Renal cortical epithelial cell (primary cell): ENCODE measurements at places on chromosomes 1 and 21. TPM values are rescaled to one million over a fixed set of nuclear protein-coding genes. Genes with fewer than 3 reads are reported as not detected.

DNA sequence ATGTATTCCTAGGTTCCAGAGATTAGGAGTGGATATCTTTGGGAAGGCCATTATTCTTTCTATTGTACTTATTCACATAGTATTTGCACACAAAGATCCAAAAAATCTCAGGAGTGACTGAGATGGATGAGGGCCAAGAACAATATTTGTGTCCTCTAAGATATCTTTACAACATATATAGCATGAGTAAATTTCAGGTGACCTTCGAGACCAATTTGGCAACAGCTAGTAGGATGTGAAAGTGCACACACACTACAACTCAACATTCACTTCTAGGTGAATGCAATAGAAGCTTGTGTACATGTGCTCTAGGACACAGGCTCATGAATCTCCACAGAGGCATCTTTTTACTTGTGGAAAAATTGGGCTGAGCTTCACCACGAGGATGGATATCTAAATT lies 224.0 kb downstream of the C1orf94 start:
- DNase-seq = no peak

DNA sequence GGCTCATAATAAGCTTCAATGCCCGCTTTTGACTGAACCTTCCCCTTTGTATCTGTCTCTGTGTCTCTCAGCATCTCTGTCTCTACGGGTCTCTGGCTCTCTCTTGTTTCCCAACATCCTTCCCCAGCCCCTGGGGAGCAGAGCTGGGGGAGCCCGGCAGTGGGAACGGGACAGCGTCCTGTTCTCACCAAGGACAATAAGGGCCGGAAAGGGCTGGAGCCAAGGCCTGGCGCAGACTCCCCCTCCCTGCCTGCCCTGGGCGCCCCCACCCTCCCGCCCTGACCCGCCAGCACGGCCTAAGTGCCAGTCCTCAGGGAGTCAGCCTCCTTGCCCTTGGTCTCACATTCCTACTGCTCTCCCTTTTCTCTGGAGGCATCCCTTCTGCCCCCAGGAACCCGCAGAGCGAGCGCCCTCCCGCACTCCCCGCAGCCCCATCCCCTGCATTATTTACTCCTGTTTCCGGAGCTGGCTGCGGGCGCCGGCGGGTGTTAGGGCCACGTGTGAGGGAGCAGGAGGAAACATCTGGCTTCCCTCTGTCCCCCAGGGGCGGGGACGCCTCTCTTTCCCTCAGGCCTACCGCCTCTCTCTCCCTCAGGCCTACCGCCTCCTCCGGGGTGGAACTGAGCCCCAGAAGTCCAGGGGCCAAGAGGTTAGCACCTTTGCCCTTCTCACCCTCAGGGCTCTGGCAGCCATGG lies 6.5 kb downstream of the KRTCAP2 start:
- no peak for DNase-seq

- no peak for DNase-seq
These were observed 989 bp downstream of the ACTA1 start for GRCh38 chr1:229432905-229433304.

DNA sequence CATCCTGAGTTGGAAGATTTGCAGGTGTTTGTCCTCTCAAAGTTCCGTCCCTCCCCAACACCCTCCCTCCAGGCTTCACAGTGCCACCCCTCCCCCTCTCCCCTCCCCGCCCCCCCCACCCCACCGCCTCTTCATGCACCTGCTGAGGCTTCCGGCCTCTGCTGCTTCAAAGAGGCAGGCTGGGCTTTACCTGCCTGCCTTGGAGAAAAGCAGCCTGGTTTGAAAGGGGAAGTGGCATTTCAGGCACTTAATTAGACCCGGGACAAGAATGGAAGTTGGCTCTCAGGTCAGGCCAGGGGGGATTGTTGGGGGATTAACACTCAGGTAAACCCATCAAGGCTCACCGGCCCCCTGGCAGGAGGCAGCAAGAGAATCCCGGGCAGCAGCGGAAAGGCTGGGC lies 21.1 kb downstream of the PAX7 start:
- DNase-seq = no peak

- no peak for DNase-seq
These were observed 41.7 kb downstream of the UTP25 start for GRCh38 chr1:209869291-209870149.

DNA sequence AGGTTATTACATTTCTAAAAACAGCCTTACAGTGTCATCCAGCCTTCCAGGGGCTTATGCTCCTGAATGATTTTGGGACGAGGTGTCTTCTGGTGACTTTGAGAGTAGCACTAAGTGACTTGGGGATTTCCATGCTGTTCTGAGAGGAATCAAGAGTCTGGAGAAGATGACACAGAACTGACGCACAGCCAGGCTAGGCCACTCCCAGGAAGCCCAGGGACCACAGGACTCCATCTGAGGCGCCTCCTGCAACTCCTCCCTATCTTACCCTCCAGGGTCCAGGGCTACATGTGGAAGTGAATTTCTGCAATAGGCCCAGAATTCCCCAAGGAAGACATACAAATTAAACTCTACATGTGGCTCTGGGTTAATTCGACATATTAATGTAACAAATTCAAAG lies 92.5 kb downstream of the SLC25A24 start:
- DNase-seq = peak; percentile 43

DNA sequence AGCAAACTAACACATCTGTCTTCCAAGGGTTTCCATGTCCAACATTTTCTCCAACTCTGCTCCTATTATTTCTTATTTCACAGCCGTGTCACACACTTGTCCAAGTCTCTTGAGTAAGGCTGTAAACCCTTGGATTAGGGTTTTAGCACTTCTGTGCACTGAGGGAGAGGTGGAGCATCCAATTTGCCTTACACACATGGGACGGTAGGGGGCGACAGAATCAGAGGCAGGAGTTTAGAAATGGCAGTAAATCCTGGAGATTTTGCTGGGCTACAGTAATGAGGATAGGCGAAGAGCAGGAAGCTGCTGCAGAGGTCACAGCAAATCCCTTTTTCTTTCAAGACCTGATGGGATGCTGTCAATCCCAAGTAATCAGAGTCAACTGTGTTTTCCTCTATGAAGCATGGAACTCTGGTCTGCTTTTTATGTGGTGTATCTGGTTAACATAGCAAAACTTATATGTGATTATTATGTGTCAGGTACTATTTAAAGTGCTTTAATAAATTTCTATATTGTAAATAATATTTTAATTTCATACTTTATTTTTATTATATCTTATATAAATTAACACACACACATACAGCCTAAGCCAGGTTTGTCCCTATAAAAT lies 15.4 kb upstream of the LCE5A start:
- DNase-seq = no peak

DNA sequence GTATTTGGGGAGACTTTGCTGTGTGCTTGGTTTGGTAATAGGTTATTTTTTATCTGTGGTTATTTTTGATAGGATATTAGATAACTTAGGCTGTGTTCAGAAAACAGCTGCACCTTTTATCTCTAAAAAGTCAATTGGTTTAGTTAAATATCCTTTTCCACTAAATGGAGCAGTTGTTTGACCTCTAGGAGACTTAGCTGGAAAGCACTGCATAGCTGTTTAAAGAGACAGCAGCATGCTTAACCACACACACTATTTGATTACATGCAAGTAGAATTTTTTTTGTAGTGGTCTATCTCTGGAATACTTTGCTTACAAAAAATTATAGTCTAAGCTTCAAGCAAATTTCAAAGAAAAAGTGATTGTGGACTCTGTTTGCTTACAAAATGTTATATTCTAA lies 6.5 kb upstream of the PALMD start:
- no peak for DNase-seq

- peak; percentile 31 for DNase-seq
These were observed 255.7 kb downstream of the OMA1 start for GRCh38 chr1:58290685-58291372.

- DNase-seq = no peak
These were observed 77.1 kb upstream of the KCTD3 start for GRCh38 chr1:215489771-215490565.

DNA sequence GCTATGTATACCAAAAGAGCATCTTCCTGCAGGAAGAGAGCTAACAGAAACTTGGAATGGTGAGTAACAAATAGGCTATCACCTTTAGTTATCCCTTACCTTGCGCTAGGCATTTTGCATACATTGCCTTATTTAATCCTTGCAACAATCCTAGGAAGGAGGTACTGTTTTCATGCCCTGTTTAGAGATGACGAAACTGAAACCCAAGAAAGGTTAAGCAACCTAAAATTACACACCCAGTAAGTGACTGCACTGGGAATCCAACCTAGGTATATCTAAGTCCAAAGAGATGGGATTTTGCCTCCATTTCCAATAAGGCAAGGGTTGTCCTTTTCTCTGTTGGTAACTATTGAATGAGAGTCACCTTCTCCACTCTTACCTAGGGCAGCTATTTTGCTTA lies 144.5 kb downstream of the TM2D1 start:
- no peak for DNase-seq

- DNase-seq = no peak
These were observed 3.7 kb downstream of the TMCO2 start for GRCh38 chr1:40251456-40251855.

- peak; percentile 45 for DNase-seq
These were observed 134.6 kb upstream of the ARHGEF16 start for GRCh38 chr1:3319874-3320245.

- DNase-seq = no peak
These were observed 30.6 kb downstream of the RGS2 start for GRCh38 chr1:192839162-192840066.

GRCh38 chr1:40478276-40478675 lies 1.2 kb downstream of the ZFP69 start:
- no peak for DNase-seq

- peak; percentile 48 for DNase-seq
These were observed 241.8 kb upstream of the IRF2BP2 start for GRCh38 chr1:234851450-234852438.

DNA sequence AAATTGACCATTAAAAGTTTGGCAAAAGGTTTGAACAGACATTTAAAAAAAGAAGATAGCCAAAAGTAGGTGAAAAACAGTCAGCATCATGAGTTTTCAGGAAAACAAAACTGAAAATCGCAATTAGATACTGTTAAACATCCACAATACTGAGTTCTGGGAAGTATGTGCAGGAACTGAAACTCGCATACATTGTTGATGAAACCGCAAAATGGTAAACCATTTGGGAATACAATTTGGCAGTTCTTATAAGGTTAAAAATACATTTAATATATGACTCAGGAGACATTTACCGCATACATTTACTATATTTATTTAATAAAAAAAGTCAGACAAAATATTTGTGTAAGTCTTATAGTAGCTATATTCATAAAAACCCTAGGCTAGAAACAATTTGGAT lies 393.2 kb downstream of the COL11A1 start:
- no peak for DNase-seq

GRCh38 chr1:186653312-186653711 lies 26.9 kb downstream of the PTGS2 start:
- no peak for DNase-seq

GRCh38 chr21:41357546-41357945 lies 4.3 kb upstream of the MX2 start:
- no peak for DNase-seq

DNA sequence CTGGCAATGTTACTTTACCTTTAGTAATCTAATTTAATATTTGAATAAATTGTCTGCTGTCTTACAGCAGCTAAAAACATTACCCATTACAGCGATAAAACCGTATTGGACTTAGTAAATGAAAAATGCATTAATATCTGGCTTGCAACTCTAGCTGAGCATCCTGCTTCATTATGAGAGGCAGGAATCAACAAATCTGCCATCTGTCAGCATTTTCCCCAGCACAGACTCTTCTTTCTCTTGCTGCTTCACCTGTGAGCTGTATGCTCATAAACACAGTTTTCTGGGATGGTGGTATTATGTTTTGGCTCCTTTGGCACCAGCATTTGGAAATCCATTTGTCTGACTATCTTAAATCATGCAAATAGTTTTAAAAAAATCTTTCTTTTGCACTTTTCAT lies 487.1 kb downstream of the KCNT2 start:
- no peak for DNase-seq

DNA sequence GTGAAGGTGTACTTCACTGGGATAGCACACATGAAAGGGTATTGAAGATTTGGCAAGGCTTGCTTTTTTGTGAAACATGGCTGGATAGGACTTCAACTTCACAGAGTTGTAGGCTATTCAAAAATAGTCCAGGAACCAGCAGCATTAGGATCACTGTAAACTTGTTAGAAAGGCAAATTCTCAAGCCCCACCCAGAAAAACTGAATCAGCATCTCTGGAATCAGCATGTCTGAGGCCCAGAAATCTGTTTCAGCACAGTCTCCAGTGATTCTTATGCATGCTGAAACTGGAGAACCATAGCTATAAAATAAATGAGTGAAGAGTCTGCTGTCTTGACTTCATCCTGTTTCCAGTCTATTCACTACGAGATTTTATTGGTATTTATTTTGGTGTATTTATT lies 8.1 kb upstream of the KRTAP21-3 start:
- no peak for DNase-seq

- DNase-seq = no peak
These were observed 5.7 kb downstream of the ZNF672 start for GRCh38 chr1:248843687-248844086.

LCE2B gene
- total RNA-seq = not detected in 2 replicates

TNFSF18 gene
- total RNA-seq = 0.10 and 2.8 TPM in 2 replicates

TTC34 gene
- under 0.01 and 0.20 TPM in 2 replicates for total RNA-seq

RGS5 gene
- 3.3 and 4.6 TPM in 2 replicates for total RNA-seq

UMODL1 gene
- total RNA-seq = not detected in 2 replicates

FAM110D gene
- total RNA-seq = not detected in 2 replicates

TTLL10 gene
- total RNA-seq = 0.15 TPM in 1 of 2 replicates, not detected in the other

TEKT2 gene
- 0.35 and 1.4 TPM in 2 replicates for total RNA-seq

CHAF1B gene
- total RNA-seq = 0.70 and 3.1 TPM in 2 replicates

DYRK3 gene
- 13.5 and 15.6 TPM in 2 replicates for total RNA-seq
